ENCODE measurements at places on chromosomes 2 and 18. TPM values are rescaled to one million over a fixed set of nuclear protein-coding genes. Genes with fewer than 3 reads are reported as not detected.

DNA sequence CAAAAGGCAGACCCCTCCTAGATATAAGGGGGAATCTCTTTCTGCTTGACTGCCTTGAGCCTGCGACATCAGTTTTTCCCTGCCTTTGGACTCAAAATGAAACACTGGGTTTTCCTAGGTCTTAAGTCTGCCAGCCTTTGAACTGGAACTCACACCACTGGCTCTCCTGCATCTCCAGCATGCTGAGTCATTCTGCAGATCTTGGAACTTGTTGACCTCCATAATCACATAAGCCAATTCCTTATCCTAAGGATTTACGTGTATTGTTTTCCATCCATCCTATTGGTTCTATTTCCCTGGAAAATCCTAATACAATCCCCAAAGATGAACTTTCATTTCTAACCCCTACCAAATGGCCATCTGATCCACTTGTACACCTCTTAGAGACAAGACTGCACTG, 88.0 kb downstream of the AFF3 start:
- no peak for DNase-seq

DNA sequence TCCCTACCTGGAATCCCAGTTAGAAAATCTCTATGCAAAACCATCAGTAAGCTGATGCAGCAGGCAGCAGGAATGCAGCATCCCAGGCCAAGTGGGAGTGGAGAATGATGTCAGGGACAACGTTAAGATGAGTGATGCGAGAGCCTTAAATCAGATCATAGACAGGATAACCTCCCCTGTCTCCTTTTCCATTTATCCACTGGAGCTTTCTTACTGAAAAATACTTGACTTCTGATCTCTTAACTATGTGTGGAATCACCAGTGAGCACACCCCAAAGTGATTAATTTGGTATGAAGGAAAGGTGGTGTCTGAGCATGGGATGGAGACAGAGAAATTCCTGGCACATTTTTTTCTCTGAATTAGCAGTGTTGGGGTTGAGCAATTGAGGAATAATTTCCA, 98.0 kb downstream of the RND3 start:
- DNase-seq, result no peak

The BIRC6 gene
- 149 TPM for total RNA-seq

The FRZB gene
- 140 TPM for total RNA-seq

GRCh38 chr18:68426731-68427315, 288.1 kb downstream of the TMX3 start:
- DNase-seq, result no peak

The CXCR4 gene
- 26.3 TPM for total RNA-seq

The STEAP3 gene
- 17.9 TPM for total RNA-seq

- DNase-seq, result no peak
These were observed 321.3 kb downstream of the PID1 start for GRCh38 chr2:228949831-228950230.

DNA sequence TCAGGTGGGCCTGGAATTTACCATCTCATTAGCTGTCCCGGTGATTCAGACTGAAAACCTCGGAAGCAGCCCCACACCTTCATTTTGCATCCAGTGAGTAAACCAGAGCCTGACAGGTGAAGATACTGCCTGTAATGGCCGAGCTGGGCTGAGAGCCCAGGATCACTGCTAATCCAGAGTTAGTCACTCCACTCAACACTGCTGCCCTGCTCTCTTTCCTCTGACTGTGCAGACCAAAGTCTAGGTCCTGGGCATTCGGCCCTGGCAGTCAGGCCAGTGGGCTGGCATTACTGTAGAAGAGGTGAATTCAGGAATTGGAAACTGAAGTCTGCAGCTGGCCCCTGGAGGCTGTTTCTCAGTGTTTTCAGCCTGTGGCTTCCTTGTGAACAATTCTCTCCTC, 44.3 kb downstream of the TMEM17 start:
- DNase-seq, result no peak

DNA sequence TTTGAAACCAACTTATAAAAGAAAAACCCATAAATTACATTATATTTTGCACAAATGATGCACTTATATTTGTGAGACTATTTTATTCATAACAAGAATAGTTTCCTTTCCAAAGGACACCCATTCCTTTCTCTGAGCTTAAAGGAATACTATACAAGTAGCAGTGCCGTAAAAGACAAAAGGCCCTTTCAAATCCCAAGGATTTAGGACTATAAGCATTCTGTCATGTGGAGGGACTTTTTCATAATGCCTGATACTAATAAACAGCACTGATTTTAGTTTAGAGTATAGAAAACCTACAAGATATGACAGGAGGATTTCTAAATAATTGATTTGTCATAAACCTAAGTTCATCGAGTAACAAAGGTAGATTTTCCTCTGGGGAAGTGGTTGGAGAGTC, 1134.2 kb upstream of the ZEB2 start:
- DNase-seq, result no peak

The CD207 gene
- total RNA-seq, result not detected

The SOX11 gene
- total RNA-seq, result not detected

- no peak for DNase-seq
These were observed 296.9 kb upstream of the HS6ST1 start for GRCh38 chr2:128615571-128615970.

- no peak for DNase-seq
These were observed 365.0 kb upstream of the VRK2 start for GRCh38 chr2:57681650-57682049.

The SIGLEC15 gene
- total RNA-seq, result 0.54 TPM

DNA sequence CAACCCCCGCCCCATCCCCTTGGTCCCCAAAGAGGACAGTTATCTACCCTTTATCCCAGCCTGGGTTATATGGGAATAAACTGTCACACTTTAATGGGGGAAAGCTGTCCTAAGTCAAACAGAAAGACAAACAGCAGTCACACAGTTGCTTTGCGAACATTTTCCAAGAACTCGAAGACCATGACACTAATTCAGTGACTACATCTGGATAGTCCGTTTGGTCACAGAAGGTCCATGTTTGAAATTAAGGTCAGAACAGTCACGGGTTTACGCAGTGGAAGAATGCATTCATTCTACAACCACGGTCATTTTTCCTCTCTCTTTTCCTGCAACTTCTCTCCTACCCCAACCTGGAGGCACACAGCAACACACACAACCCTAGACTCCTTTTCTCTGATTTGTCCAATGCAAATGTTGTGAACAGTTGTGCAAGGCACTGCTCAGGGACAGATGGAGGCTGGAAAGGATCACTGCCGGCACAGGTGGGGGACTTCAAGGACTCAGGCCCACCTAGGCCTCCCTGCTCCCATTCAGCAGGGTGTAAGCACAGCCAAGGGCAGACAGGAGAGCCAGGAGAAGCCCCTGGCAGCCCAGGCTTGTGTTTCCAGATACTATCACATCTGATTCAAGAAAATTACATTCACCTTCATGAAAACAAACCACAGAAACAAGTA, 39.9 kb downstream of the ZNF516 start:
- no peak for DNase-seq

GRCh38 chr2:218001629-218002028, 1.2 kb downstream of the TNS1 start:
- no peak for DNase-seq

- DNase-seq, result no peak
These were observed 423.3 kb downstream of the CMPK2 start for GRCh38 chr2:6442252-6442985.

The ZNF521 gene
- total RNA-seq, result 8.0 TPM

The GKN2 gene
- total RNA-seq, result not detected

GRCh38 chr2:202112041-202112440, 39.0 kb downstream of the KIAA2012 start:
- DNase-seq, result no peak

- DNase-seq, result no peak
These were observed 319.0 kb upstream of the PKDCC start for GRCh38 chr2:41728788-41729338.

The OTX1 gene
- total RNA-seq, result not detected

- DNase-seq, result no peak
These were observed 1.4 kb downstream of the TRIB2 start for GRCh38 chr2:12718015-12718671.

GRCh38 chr18:10928772-10929373, 220.5 kb downstream of the PIEZO2 start:
- no peak for DNase-seq

- no peak for DNase-seq
These were observed 152.1 kb downstream of the NEDD4L start for GRCh38 chr18:58196164-58196563.

- no peak for DNase-seq
These were observed 31.0 kb downstream of the CFAP36 start for GRCh38 chr2:55550368-55551102.

The DRC1 gene
- total RNA-seq, result not detected

- DNase-seq, result no peak
These were observed 359.9 kb upstream of the FANCL start for GRCh38 chr2:58601017-58601416.

GRCh38 chr18:6284300-6284699, 130.4 kb downstream of the L3MBTL4 start:
- no peak for DNase-seq

DNA sequence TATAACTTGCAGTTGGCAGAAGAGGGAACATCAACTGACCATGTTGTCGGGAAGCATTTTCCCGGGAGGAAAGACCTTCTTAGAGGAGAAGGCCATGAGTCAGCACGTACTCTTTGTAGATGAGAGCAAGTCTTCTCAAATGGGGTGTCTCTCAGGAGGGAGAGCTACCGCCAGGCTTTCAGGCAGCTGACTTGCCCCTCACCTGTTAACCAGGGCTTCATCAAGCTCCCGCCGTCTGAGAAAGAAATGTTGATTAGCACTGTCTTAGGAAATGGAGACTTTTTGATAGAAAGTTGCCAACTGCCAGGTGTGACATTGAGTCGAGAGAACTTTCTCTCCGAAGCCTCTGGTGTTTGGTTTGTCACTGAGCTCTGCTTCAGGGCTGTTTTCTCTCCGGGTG, 196.1 kb downstream of the ZNF407 start:
- no peak for DNase-seq

DNA sequence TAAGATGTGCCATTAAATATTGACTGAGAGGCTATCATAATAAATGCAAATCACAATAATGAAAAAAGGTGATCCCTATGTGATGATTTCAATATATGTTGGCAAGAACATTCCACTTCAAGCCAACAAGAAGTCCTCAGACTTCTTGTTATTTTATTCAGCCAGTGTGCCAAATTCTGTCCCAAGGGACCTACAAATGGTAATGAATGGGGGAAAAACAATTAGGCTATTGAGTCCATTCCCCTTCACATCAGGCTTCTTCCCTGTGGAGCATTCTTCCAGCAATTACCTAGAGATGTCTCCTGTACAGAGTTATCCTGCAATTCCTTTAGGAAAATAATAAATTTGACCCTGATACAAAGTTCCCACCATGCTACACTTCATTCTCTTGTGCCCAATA, 144.4 kb downstream of the PIEZO2 start:
- no peak for DNase-seq

DNA sequence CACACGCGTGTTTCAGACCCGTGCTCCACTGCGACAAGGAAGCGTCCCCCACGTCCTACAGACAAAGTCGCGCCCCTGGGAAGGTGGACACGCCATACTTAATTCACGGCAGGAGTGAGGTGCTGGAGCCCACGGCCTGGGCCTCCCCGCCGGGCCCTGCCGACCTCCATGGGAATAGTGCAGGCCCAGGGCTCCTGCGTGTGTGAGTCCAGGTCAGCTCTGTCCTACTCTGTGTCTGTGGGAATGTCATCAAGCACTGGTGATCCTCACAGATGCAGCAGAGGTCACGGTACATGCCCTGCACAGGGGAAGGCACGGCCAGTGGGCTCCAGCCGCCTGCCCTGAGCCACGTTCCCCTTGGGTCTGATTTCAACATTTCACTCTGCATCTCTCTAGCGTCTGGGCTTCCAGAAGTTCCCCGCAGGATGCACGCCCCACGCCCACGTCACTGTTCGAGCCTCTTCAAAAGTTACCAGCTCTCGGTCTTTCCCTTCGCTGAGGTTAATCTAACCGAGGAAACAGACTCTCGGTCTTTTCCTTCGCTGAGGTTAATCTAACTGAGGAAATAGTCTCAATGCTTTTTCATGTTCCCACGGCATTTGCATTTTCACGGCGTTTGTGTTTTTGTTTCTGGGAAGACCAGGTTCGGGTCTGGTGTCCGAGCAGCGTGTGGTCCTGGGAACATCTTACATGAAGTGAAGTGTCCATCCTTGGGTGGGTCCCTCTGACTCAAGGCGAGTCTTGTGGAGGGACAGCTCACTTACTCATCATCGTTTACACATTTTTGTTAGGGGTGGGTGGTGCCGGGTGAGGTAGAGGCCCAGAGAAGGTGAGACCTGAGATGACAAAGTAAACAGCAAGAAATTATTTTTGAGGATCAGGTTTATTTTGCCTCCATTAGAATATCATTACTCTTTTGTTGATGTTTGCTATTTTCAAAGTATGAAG, 157.3 kb upstream of the ALKAL2 start:
- DNase-seq, result no peak

DNA sequence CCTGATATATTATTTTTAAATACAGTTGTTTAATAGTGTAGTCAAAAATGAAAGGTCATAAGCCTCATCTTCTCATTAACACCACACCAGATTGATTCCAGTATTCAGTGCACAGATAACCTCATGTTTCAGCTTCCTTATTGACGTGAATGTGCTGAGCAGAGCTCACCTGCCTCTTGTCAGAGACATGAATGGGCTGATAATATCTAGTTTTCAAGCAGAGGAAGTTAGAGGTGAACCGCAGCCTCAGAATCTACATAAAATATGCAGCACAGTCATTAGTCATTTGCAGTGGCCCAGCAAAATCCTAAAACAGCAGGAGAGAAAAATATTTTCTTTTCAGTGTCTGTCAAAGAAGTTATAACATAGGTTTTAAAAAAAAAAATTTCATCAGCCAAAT, 216.2 kb downstream of the GBX2 start:
- no peak for DNase-seq

GRCh38 chr18:58496231-58496630, 132.7 kb downstream of the ALPK2 start:
- DNase-seq, result no peak

DNA sequence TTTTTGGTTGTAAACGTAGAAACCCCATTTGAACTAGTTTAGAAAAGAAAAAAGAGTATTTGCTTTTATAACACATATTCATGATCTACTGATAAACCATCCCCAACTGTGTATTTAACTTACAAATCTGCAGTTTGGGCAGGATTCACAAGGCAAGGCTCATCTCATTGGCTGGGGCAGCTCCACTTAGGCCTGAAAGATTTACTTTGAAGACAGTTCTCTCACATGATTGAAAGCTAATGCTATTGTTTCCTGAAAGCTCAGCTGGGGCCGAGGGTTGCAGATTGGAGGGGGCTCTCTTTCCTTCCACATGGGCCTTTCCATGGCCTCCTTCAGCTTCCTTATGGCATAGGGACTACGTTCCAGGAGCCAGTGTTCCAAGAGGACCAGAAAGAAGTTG, 47.4 kb downstream of the ARHGAP15 start:
- DNase-seq, result no peak

DNA sequence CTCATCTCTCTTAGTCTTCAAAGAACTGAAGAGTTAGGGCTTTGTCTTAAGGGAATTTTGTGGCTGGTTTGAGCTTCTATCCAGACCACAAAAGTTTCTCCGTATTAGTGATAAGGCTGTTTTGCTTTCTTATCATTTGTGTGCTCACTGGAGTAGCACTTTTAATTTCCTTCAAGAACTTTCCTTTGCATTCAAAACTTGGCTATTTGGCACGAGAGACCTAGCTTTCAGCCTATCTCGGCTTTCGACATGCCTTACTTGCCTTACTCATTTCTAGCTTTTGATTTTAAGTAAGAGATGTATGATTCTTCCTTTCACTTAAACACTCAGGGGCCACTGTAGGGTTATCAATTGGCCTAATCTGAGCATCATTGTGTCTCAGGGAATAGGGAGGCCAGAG, 29.9 kb downstream of the HDHD2 start:
- DNase-seq, result no peak

- no peak for DNase-seq
These were observed 144.7 kb downstream of the COL6A3 start for GRCh38 chr2:237269138-237269875.

The CDH2 gene
- 25.9 TPM for total RNA-seq
